GM04504 (cell line): ENCODE measurements at places on chromosomes 13 and 19.

GRCh38 chr19:49690079-49690655 is 749 bp upstream of the CPT1C start:
- no peak for DNase-seq

DNA sequence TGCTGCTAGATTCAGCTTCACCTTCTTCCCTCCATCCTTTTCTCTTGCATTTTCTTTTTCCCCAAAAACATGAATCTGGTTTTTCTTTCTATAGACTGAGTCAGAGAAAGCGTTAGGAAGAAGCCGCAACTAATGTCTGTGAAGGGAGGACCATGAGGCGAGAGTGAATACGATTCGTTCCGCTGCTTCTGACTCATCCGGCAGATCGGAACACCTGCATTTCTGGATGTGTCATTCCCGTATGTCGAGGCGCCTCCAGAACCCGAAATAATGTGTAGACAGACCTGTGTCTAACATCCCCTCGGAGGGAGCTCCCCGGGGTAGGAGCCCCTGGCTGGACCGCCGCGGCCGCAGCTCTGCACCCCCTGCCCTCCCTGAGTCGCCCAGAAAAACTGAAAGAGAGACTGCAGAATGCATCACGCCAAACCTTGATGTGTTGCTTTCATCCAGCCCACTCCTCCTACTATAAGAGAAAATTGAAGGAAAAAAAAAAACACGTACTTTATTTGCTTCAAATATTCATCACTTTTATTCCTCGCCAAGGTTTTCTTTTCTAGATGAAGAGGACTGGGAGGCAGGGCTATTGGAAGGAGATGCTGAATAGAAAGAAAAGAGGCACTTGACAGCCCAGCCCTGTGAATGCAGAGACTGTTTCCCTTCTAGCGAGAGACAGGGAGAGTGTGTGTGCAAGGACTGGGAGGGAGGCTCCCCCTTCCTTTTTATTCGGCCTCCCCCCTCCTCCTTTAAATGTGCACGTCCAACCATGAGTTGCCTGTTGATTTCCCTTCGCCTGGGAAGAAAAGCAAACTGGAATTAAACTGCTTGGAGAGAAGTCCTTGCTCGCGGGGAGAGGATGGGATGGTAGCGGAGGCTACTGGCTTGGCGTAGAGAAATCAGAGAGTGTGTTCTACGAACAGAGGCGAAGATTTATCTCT is 616 bp upstream of the PCDH17 start:
- DNase-seq: no peak

DNA sequence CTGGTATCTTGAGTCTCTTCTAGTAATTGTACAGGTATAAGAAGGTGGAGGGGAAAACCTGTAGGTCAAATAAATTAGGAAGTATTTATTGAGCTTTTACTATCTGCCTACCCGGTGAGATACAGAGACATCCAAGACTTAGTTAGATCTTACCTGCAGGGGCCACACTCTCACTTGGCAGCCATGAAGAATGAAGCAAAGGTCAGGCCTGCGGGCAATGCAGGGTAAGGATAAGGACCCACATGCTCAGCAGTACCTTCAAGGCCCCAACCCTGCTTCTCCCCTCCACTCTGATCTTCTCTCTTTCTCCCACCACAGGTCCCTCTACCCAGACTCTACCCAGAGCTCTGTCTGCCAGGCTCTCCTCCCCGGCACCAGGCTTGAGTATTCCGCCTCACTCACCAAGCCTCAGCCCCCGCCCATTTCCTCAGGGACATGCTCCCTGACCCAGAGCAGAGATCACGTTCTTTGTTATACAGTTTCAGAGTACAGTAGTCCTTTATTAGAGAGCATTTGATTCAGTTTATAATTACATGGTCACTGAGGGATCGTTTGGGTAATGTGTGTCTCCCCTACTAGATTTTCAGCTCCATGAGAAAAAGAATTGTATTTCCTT is 18.9 kb upstream of the CLDN10 start:
- no peak for DNase-seq

GRCh38 chr19:55308281-55308680 is 16.9 kb downstream of the TMEM150B start:
- DNase-seq: no peak

- DNase-seq: no peak
Observed at GRCh38 chr19:2495651-2496316, 19.9 kb downstream of the GADD45B start.

GRCh38 chr19:20453425-20453935 is 112.1 kb downstream of the ZNF737 start:
- DNase-seq: no peak

DNA sequence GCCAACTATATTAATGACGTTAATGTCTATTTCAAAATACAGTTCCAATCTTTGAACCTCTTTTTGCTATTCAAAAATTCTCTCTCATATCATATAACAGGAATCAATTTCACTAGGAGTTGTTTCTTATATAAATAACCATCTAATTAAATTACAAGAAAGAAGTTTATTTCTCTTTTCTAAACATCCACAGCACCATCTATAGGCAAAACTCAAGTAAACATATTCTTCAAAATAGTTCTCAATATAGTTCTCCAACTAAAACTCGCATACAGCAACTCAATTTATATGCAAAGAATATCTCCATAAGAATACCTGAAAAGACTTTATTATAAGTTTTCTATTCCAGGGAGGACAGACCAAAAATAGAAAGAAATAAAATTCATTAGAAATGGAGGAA is 65.6 kb downstream of the RBM26 start:
- DNase-seq: no peak

DNA sequence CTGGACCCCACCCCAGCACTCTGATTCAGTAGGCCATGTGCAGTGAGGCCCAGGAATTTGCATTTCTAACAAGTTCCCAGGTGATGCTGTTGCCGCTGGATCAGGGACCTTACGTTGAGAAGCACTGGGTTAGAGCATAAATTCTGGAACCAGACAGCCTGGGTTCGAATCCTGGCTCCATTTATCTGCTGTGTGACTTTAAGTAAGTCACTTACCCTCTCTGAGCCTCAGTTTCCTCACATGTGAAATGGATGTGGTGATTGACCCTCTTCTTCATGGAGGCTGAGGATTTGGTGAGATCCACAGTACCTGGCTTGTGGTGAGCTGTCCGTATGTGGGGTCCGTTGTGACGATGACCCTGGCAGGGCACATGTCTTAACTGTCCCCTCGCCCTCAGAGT is 15.9 kb downstream of the HIPK4 start:
- no peak for DNase-seq

DNA sequence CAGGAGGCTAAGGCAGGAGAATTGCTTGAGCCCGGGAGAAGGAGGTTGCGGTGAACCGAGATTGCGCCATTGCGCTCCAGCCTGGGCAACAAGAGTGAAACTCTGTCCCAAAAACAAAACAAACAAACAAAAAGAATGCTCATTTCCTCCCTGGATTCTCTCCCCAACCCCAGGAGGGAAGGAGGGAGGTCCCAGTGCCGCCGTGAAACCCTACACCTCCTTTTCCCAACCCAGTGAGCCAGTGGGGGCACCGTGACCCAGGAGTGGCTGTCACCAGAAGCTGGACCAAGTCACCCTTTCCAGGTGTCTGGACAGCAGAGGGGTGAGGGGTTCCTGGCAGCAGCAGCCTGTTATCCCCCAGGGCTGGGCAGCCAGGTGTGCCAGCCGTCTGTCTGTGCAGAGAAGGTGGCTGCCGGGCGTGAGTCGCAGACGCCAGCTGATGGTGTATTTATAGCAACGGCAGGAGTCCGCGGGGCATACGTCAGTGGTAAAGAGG is 23.5 kb downstream of the NFIC start:
- no peak for DNase-seq

GRCh38 chr19:40413291-40413845 is at the start of gene PRX:
PRX (minus strand) TSS chr19:40413378; CDS start chr19:40407932, 5,446 bp downstream.
- DNase-seq: no peak

- no peak for DNase-seq
Observed at GRCh38 chr19:47714339-47714738, 1.1 kb downstream of the EHD2 start.

DNA sequence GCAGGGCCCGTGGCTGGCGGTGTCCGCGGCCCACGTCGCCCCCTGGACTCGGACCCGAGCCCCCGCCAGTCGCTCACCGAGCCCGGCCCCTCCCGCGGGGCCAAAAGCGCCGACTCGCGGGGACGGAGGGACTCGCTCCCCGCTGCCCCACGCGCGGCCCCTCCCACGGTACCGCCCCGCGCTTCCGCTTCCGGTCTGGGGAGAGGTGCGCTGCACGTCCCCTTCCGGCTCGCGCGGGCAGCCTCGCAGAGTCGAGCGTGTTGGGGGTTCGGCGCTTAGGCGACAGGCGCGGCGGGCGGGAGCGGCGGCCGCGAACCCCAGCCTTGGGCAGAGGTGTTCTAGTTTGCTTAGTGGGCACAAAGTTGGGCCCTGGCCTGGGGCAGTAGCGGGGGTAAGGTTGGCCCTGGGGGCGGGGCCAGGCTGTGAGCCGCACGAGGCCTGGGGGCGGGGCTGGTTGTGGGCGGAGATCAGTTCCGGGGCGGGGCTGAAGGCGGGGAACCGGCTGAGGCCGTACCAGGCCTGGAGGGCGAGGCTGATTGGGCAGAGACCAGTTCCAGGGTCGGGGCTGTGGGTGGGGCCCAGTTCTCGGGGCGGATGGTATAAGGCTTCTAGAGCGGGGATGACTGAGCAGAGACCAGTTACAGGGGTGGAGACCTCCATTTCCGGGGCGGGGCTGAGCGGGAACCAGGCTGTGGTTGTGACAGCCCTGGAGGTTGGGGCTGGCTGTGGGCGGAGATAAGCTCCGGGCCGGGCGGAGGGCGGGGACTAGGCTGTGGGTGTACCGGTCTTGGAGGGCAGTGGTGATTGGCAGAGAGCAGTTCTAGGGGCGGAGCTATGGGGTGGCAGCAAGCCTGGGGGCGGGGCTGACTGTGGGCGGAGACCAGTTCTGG is at the start of the genes MBD3L1 and ZNF558:
MBD3L1 (plus strand) TSS at position 246 of the 890 bp plus-strand sequence. CDS start 10,302 bp downstream, outside the sequence.
ZNF558 (minus strand) TSS at position 173 of the 890 bp plus-strand sequence. CDS start 9,645 bp downstream, outside the sequence.
- DNase-seq: peak; percentile 94

DNA sequence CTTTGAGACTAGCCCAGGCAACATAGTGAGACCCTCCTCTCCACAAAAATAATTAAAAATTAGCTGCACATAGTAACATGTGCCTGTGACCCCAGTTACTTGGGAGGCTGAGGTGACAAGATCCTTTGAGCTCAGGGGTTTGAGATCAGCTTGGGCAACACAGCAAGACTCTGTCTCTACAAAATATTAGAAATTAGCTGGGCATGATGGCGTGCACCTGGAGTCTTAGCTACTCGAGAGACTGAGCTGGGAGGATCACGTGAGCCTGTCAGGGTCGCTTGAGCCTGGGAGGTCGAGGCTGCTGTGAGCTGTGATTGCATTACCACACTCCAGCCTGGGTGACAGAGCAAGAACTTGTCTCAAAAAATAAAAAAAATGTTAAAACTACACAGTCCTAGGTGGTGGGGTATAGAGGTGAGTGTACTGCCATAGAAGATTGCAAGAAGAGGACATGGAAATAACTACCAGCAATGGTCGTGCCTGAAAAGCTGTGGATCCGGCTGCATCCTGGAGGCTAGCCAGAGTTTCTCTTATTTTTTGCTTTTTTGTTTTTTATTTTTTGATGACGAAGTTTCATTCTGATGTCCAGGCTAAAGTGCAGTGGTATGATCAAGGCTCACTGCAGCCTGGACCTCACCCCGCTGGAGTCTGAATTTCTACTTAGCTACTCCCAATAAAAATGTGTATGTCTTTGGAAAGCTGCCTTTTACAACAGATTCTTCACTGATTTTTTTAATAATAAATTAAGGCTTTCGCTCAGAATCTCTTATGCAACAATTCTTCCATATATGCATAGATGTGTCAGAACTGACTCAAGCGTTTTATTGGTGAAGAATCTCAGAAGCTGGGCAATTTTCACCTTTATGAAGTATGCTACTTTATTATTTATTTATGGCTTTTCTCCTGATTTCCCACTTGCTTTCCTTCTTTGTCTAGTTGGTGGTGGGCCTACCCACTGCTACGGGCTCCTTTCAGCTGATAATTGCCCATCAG is 393.8 kb downstream of the TSHZ3 start:
- no peak for DNase-seq

GRCh38 chr13:27920677-27921420 is 1.0 kb downstream of the PDX1 start:
- no peak for DNase-seq

- DNase-seq: peak; percentile 17
Observed at GRCh38 chr13:65744836-65745235, 1485.3 kb downstream of the PCDH9 start.

GRCh38 chr13:32407854-32408253 is 20.1 kb downstream of the N4BP2L1 start:
- DNase-seq: no peak

DNA sequence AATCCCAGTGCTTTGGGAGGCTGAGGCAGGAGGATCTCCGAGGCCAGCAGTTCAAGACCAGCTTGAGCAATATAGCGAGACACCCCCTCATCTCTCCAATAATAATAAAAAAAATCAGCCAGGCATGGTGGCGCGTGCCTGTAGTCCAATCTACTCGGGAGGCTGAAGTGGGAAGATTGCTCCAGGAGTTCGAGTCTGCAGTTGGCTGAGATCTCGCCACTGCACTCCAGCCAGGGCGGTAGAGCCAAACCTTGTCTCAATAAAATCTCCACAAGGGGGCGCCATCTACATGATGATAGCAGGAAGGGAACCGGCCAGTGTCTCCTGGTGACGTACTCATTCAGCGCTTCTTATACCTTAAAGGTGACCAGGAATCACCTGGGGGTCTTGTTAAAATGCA is 13.6 kb upstream of the C5AR1 start:
- DNase-seq: no peak

- DNase-seq: no peak
Observed at GRCh38 chr19:43640424-43640757, 741 bp upstream of the CADM4 start.

GRCh38 chr13:34452831-34453230 is 489.2 kb upstream of the NBEA start:
- DNase-seq: no peak

GRCh38 chr13:18992791-18993190 is 188.8 kb downstream of the TUBA3C start:
- no peak for DNase-seq

DNA sequence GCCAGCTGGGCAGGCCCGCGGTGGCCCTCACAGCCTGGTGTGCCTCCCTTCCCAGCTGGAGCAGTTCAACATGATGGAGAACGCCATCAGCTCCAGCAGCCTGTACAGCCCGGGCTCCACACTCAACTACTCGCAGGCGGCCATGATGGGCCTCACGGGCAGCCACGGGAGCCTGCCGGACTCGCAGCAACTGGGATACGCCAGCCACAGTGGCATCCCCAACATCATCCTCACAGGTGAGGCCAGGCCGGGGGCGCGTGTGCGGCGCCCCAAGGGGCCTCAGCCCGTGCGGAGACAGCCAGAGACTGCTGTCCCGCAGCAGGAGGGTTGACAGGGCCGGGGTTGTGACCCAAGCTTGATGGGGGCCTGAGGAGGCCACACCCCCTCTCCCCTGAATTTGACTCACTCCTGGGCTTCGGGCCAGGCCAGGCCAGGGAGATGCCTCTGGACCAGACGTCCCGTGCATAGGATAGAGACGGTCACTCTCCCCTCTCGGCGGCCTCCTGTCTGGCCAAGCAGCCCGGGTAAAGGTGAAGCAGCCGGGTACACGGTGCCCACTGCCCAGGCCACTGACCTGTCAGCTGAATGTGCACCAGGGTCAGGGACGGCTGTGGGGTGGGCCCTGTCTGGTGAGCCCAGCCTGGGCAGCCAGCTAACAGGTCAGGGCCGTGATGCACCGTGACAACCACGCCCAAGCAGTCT is 15.4 kb downstream of the COMP start:
- peak; percentile 50 for DNase-seq
